ENCODE measurements at places on chromosomes 6 and 20.

DNA sequence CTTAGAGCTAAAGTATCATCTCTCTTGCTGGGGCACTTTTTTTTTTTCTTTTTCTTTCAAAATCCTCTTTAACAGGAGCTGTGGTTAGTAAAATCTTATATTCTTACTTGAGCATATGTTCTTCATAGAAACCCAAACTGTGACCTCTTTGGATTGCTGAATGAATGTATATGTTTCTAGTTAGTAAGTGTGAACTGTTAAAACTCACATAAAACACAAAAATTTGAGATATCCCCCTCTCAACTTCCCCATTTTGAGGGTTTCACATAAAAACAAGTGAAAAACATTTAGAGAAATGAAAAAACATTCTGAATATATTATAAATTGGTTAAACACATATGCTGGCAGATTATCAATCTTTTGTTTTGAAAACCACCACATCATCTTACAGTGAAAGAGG, 78.1 kb downstream of the INSM1 start:
- DNase-seq = no peak

GRCh38 chr6:13427801-13428582, 59.4 kb downstream of the GFOD1 start:
- no peak for DNase-seq

- DNase-seq = peak; percentile 42
Measured at GRCh38 chr20:64037498-64038213, 1.7 kb downstream of the C20orf204 start.

- peak; percentile 37 for DNase-seq
Measured at GRCh38 chr20:35171753-35172433, at the start of gene PROCR. TSS of gene PROCR (plus strand) at chr20:35172072. CDS start at chr20:35172155, 83 bp downstream.

DNA sequence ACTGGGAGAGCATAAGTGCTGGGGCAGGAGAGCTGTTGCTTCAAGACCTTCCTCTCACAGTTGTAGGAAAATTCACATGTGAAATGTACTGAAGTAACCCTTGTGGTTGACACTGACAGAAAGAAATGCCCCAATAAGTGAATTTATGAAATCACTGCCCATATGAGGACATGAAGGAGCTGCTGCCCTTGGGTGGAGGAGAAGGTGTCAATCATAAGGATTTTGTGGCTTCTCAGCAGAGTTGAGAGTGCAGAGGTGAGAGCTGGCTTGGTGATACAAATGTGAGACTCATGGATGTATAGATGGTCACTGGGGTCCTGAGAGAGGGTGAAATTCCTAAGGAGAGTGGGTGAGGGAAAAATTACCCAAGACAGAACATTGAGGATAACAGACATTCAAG, 33.9 kb upstream of the CMTR1 start:
- no peak for DNase-seq

DNA sequence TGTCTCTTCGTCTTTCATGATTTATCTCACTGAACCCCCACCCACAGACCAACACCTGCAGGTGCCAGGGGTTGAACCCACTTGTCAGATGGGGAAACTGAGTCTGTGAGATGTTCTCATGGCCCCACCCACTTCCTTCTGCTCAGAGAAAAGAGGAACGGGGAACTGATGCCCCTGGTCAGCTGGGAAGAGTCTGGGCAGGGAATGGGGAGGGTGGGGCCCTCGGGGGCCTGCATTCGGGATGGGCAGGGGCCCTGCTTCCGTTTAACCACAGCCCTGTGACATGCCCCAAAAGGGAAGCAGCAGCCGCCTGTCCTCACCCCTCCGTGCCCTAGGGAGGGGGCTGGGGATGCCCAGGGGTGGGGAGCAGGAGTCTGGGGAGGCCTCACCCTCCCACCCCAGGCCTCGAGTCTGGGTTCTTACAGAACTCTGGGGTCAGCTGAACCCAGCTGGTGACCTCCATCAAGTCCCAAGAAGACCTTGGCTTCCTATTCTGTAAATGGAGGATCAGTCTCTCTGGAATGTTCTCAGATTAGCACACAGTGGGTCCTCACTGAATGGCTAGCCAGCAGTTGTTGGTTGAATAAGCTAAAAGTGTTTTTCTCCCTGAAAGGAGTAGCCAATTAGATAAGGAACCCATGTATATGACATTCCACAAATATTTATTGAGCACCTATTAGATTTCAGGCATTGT, 81.5 kb downstream of the CEBPB start:
- DNase-seq = no peak

- DNase-seq = no peak
Measured at GRCh38 chr20:34701405-34702085, 2.6 kb upstream of the TP53INP2 start.

DNA sequence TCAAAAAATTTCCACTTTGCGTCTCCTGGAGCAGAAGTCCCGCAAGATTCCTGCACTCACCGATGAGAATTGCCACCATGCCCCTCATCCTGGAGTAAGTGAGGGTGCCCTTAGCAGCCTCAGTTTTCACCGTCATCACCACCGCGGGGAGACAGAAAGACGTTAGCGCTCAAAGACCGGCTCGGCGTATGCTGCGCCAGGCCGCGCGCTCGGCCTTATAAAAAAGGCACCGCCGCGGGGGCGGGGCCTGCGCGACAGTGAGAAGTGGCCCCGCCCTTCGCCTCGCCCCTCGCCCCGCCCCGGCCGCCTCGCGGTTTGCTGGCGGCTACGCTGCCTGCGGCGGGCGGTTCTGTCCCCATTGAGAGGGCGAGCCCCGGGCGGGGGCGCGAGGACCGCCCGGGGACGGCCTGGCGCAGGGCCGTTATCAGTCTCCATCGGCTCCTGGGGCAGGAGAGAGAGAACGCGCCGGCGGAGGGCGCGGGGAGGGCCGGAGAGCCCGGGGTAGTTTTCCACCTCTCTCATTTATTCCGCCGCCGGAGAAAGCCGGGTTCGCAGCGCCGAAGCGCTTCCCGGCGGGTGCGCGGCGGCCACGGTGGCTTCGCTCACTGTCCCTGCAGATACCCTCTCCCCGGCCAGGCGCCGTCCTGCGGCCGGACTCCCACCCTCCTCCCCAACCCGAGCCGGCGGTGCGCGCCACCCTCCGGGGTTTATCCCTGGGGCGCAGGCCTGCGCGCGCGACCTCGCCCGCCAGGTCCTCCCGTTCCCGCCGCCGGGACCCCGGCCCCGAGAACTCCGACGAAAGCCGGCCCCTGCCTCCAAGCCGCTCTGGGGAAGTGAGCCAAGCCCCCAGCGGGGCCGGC, 122.5 kb upstream of the SLC2A12 start:
- peak; percentile 69 for DNase-seq

GRCh38 chr6:166313255-166314070, 5.3 kb upstream of the PRR18 start:
- DNase-seq = peak; percentile 63

DNA sequence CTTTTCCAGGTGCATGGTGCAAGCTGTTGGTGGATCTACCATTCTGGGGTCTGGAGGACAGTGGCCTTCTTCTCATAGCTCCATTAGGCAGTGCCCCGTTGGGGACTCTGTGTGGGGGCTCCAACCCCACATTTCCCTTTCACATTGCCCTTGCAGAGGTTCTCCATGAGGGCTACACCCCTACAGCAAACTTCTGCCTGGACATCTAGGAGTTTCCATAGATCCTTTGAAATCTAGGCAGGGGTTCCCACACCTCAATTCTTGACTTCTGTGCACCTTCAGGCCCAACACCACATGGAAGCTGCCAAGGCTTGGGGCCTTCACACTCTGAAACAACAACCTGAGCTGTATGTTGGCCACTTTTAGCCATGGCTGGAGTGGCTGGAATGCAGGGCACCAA, 282.8 kb upstream of the SASH1 start:
- no peak for DNase-seq

DNA sequence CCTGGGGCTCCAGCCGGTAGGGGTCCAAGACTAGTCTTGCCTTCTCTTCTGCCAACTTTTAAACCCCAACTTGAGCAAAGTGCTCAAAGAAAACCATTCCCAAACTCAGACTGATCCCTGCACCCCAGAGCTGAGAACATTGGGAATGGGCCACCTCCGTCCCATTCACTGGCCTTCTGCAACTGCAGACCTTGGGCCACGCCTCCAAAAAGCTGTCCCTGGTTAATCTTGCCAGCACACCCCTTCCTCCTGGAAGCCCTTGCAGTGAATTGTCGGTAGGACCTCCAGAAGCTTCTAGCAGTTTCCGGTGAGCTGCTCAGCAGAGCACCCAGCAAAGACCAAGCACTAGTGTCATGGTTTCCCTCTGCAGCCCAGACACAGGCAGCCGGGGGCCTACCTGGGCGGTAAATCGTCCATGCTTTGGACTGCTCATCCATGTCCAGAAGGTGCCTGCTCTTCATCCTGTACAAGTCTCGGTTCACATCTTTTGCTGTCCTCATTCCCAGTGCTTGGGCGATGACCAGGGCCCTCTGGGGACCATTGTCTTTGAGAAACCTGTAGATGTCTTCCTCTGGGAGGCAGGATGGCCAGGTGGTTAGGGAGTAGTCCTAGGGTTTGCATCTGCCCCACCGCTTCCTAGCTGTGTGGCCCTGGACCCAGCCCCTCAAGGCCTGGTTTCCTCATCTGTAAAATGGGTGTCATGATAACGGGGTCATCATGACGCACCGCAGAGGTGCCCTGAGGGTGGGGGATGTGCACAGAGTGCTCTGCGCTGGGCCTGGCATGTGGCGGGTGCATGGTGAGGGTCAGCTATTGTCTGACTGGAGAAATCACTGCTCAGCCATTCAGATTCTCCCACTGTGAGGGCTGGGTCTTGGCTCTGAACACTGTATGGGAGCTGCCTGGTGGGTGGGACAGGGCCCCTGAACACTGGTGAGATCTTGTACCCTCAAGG, 5.5 kb downstream of the ZBP1 start:
- DNase-seq = no peak

- no peak for DNase-seq
Measured at GRCh38 chr20:15986690-15987089, 586.6 kb downstream of the KIF16B start.

GRCh38 chr20:15406072-15406471, 1068.7 kb upstream of the FLRT3 start:
- no peak for DNase-seq

- no peak for DNase-seq
Measured at GRCh38 chr6:128149796-128150195, 248.9 kb upstream of the THEMIS start.

- DNase-seq = no peak
Measured at GRCh38 chr20:18794428-18794787, 19.2 kb upstream of the SCP2D1 start.

- DNase-seq = no peak
Measured at GRCh38 chr20:49303065-49303552, 25.3 kb upstream of the ZNFX1 start.

- DNase-seq = no peak
Measured at GRCh38 chr20:6637160-6637579, 130.3 kb upstream of the BMP2 start.

GRCh38 chr20:49961413-49961812, 21.4 kb upstream of the SNAI1 start:
- no peak for DNase-seq

DNA sequence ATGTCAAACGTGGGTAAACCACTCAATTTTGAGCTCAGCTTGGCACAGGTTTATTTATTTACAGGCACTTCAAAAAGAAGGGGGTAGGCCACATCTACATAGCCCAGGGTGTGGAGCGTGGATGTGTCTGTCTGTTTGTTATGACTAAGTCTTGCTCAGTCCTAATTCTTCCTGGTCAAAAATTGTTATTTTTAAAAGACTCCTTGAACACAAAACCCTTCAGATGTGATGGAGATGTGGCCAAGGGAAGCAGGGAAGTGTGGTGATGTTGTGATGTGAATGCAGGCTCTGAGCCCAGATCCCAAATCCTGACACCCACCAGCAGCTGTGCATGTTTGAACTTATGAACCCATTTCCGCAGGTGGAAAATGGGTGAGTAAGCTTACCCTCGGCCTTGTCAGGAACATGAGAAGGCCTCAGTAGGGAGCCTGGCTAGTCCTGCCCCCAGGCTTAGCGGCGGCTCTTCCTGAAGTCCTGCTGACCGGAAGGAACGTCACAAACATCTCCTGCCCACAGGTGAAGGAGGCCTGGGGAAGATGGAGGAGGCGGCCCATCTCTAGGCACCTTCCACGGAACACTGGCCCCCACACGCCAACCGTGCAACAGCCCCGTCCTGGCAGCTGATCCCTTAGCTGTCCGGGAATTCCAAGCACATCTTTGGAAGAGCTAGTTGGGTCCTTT, 119.7 kb downstream of the MYLK4 start:
- no peak for DNase-seq

GRCh38 chr20:25049261-25050060, 8.5 kb downstream of the ACSS1 start:
- DNase-seq = no peak

- DNase-seq = no peak
Measured at GRCh38 chr6:170005665-170006064, 254.2 kb downstream of the ERMARD start.

DNA sequence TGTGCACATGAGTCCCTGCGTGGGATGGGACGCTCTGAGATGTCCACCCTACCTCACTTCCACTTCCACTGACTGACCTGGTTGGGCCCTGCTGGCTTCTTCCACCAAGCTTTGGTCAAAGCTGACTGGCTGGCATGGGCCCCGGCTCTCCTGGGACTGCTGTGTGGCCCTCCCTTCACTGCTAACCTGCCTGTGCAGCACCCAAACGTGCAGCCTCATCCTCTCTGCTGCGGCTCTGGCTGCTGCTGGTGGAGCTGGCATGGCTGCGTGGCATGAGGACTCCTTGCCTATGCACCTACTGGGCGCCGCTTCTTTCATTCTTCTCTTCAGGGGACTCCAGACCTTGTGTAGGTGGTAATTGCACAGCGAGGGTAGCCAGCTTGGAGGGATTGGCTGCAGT, 18.7 kb upstream of the IP6K3 start:
- DNase-seq = no peak

- DNase-seq = no peak
Measured at GRCh38 chr6:497258-497657, 105.7 kb downstream of the IRF4 start.

GRCh38 chr6:42423244-42423643, 28.5 kb downstream of the TRERF1 start:
- no peak for DNase-seq

DNA sequence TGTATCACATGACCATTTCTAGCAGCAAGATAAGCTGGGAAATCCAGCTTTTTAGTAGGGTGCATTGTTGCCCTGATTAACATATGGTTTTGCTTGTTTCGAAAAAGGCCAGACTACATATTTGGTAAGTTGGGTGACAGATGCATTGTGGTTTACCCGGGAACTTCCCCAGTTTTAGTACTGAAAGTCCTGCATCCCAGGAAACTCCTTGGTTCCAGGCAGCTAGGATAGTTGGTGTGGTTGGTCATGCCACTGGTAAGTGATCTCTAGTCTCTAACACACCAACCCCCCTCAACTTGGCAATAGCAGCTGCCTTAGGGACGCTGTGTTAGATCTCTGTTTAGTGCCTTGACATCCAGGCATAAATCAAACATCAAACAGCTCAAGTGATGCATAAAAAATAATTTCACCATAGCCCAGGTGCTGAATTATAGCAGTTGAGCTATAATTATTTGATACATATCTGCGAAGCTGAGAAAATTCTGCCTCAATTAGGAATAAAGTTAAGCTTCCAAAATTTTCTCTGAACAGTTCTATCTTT, 216.5 kb downstream of the TFAP2C start:
- DNase-seq = no peak

Measured in NCI-H1105 treated with DMSO at 0.1 percent for 48 hours (cell line).